KG1 (cell line): ENCODE measurements at places on chromosomes 6 and 20.

DNA sequence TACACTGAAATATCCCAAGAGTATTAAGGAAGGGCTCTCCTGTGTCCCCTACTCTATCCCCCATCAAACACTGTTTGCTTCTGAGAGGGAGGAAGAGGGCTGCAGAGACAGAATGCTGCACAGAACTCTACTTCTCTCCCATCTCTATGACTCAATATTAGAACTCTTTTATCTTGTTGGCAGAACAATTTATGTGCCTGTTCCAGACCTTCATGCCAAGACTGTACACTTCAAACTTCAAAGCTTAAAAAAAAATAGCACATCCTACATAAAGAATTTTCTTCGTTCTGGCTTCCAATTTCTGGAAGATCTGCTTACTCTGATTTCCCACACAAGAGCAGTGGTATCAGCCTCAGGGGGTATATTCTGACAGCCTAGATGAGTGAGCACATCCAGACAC is 19.6 kb upstream of the GPR63 start:
- no peak for DNase-seq

DNA sequence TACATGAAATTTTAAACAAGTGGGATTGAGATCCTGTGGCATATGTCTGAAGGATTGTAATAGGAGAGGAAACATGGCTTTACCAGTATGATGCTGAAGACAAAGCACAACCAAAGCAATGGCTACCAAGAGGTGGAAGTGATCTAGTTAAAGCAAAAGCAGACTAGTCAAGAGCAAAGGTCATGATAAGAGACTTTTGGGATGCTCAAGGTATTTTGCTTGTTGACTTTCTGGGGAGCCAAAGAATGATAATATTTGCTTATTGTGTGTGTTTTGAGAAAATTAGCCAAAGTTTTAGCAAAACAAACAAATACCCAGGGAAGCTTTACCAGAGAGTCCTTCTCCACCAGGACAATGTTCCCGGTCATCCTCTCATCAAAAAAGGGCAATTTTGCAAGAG is 20.3 kb downstream of the SLC16A10 start:
- no peak for DNase-seq

DNA sequence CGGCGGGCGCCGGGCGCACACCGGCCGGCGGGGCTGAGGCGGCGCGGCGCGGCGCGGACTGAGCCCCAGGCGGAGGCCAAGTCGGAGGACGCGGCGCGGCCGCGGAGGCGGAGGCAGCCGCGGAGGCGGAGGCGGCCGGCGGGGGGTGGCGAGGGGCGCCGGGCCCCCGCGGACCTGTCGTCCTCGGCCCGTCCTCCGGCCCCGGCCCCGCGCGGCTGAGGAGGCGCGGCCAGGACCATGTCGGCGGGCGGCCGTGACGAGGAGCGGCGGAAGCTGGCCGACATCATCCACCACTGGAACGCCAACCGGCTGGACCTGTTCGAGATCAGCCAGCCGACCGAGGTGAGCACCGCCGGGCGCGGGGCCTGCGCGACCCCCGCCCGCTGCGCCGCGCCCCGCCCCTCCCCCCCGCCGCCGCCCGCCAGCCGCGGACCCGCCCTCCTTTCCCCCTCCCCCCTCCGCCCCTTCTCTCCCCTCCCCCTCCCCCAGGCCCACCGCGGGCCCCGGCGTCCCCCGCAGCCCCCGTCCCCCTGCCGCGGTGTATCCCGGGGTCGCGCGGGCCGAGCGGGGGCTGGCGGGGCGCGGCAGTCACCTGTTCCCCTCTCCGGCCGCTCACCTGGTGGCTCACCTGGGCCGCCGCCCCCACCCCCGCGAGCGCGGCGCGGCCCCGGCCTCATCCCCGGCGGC is at the start of gene AFDN:
Gene AFDN, plus strand, starts transcription at position 16 of the 687 bp plus-strand sequence. Its CDS starts 222 bp downstream, at position 238.
- no peak for DNase-seq

DNA sequence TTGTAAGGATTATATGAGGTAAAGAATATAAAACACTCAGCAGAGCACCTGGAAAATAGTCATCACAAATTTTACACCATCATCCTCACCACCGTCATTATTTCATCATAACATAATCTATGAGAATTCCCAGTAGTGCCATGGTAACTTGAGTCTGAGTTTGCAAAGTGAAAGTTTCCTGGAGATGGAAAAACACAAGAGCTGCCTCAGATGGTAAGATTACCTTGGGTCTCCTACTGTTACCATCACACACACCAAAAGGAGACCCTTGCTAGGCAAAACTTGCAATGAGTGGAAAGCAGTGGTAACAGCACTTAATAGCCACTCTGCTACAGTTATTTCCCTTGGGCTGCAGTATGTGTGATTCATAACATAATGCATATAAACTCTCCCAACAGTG is 589.8 kb downstream of the RNF144B start:
- DNase-seq = no peak

DNA sequence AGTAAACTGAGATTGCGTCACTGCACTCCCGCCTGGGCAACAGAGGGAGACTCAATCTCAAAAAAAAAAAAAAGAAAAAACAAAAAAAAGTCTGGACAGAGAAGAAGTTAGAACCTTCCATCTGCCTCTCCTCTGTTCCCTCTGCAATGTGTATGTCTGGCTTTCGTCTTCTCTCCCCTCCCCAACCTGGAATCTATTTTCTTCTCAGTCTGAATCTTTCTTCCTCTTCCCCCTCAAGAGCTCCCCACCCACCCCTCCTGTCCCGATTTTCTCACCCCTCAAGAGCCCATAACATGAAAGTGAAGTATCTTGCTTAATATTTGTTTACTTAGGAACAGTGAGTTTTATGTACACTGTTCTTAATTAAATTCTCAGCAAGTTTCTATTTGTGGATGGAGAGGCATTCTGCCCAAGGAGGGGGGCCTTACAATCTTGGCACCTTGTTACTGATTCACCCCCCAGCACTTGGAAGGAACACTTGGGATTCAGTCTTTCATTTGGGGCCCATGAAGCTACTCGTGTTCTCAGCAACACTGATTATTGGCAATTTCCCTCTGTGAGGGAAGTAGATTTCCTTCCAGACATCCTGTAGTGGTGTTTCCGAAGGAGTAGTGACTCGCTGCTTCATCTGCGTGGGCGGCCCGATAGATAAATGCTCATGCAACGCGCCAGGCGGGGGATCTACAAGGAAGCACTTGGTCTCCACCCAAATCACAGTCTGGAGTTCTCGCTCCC is 69.3 kb upstream of the SRSF6 start:
- no peak for DNase-seq

- DNase-seq = no peak
Measured at GRCh38 chr20:41927189-41927588, 309.0 kb upstream of the CHD6 start.

GRCh38 chr20:64102647-64103354 is 4.6 kb downstream of the NPBWR2 start:
- DNase-seq = no peak

- no peak for DNase-seq
Measured at GRCh38 chr6:136945711-136946121, 23.6 kb downstream of the SLC35D3 start.

DNA sequence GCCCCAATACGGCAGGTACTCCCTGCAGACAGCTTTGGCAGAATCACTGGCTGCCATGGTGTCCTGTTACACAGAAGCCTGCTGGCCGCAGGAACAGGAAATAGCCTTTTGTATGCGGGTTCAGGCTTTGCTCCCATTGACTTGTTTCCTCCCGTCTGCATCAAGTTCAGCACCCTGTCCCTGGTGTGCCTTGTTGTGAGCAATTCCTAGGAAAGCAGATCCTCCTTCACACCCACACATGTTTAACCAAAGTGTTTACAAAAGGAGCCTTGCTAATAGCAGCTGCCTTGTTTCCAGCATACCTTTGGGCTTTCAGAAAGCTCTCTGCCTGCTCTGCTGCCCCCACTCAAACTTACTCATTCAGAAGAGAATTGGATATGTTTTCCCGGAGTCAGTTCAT is 127.2 kb upstream of the SUPT3H start:
- no peak for DNase-seq

- no peak for DNase-seq
Measured at GRCh38 chr6:56758120-56758519, 115.4 kb upstream of the DST start.

DNA sequence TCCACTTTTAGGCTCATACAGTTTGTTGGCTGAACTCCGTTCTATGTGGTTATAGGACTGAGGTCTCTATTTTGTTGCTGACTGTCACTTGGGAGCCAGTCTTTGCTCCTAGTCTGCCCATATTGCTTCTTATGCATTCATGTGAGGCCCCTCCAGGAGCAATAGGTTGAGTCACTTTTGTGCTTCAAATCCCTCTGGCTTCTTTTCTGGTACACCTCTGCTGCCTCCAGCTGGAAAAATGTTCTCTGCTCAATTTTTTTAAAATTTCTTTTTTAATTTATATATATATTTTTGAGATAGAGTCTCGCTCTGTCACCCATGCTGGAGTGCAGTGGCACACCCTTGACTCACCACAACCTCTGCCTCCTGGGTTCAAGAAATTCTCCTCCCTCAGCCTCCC is 42.7 kb upstream of the NOX3 start:
- no peak for DNase-seq

GRCh38 chr6:100101644-100102043 is 107.6 kb upstream of the MCHR2 start:
- no peak for DNase-seq

GRCh38 chr6:121959501-121959900 is 440.0 kb upstream of the HSF2 start:
- DNase-seq = no peak

DNA sequence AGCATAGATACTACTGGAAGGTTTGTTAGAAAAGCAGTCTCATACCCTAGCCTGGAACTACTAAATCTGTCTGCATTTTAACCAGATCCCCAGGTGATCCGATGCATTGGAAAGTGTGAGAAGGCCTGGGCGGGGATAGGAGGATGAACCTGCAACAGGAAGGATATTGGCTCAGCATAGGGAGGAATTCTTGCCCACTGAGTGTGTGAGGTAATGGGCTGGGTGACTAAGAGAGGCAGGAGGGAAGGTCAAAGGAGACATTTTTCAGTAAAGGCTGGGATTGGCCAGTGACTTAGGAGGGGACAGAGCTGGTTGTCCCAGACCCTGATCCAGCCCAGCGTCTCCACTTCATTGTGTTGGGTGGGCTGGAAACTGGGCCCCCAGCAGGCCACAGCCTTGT is 191.0 kb upstream of the LRFN2 start:
- no peak for DNase-seq
